ENCODE measurements at places on chromosomes 6 and 20.

DNA sequence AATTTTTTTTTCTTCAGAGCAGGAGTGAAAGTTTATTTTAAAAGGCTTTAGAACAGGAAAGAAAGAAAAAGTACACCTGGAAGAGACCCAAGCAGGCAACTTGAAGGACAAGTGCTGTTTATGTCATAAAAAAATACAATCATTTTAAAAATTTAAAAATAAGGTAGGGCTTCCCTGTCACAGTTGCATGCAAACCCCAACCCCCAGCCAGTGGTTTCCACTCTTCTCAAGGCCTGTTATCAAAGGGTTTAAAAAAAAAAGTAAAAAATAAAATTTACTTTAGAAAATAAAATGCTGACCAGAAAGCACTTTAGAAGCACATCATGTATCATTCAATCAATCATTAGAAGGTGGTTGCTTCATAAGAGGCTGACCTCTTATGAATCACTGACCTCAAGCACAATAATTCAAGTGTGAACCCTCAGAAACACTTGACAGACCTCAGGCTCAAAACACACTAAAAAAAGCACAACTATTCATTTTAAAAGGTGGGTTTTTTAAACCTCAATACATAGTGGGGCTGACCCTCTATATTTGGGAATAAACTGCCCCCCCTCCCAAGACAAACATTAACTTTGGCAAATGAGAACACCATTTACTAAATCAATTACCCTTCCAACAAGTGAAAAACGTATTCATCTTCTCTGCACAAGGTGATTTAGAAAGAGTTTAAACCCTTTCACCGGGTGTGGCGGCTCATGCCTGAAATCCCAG, 15.6 kb downstream of the ILRUN start:
- DNase-seq, result no peak

GRCh38 chr6:29626948-29627754, 5.8 kb downstream of the GABBR1 start:
- DNase-seq, result no peak

DNA sequence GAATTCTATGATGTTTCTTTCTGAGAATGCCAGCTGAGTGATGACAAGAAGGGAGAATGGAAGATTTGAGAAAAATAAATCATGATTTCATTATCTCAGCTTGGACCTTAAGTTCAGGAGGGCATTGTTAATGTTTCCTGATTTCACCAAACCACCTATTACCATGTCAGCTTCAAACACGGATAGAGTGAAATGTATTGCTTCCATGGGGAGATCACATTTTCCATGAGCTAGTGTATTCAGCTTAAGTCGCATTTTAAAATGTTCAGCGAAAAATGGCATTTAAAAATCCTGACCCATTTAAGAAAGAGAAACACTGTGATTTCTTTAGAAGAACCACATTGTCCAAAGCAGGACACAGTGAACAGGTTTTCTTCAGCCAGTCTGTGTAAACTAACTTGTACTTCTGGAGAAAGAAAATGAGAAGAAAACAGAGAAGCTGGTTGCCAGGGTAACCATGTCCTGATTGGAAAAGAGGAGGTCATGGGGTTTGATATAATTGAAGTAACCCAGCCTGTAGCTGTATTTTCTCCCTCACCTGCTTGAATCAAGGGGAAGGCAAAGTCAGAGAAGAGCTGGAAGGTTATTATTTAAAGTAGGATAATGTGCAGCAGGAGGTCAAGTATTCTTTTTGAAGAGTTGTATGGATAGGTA, 684.1 kb upstream of the NRSN1 start:
- no peak for DNase-seq

DNA sequence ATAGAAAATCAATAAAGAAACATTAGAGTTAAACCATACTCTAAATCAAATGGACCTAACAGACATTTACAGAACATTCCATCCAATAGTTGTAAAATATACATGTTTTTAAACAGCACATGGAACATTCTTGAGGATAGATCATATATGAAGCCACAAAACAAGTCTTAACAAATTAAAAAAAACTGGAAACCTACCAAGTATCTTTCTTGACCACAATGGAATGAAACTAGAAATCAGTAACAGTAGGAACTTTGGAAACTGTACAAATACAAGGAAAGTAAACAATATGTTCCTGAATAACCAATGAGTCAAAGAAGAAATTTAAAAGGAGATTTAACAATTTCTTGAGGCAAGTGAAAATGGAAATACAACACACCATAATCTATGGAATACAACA, 91.2 kb upstream of the GLP1R start:
- no peak for DNase-seq

- no peak for DNase-seq
These were observed 16.7 kb downstream of the CST4 start for GRCh38 chr20:23672158-23672557.

DNA sequence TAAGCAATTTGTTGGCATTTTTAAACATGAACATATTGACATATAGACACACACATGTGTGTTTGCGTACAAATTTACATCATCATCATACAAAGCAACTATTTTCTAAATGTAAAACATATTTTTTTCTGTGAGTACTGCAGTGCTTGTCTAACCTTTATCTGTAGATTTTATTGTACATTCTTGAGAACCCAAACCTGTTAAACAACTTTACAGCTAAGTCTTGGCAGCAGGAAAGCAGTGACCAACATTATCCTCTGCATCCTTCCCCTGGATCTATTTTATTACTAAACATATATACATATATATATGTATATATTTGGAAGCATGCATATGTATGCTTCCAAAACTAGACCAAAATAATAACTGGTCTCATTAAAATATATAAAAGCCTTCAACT, 10.4 kb upstream of the PLCB1 start:
- DNase-seq, result no peak

DNA sequence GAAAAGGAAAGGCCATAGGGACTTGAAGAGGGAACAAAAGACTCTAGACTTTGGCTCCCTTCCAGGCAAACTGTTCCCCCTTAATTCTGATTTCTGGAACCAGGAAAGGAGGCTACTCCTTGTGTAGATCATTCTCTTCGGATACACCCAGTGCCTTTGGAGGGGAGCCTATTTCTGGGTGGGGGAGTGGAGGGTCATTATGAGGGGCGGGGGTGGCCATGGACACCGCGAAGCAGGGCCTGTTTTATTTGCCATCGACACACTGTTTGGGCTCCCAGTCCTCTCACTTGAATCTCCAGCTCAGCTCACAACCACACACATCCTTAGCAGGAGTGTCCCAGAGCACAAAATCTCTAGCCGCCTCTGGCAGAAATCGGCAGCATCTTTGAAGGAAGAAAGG, 132.3 kb downstream of the PXDC1 start:
- DNase-seq, result no peak

GRCh38 chr6:169391473-169392071, 137.9 kb upstream of the THBS2 start:
- no peak for DNase-seq

- no peak for DNase-seq
These were observed 98.3 kb upstream of the SASH1 start for GRCh38 chr6:148244217-148244935.

- no peak for DNase-seq
These were observed 1067.9 kb upstream of the MAP3K7 start for GRCh38 chr6:91654793-91655192.

DNA sequence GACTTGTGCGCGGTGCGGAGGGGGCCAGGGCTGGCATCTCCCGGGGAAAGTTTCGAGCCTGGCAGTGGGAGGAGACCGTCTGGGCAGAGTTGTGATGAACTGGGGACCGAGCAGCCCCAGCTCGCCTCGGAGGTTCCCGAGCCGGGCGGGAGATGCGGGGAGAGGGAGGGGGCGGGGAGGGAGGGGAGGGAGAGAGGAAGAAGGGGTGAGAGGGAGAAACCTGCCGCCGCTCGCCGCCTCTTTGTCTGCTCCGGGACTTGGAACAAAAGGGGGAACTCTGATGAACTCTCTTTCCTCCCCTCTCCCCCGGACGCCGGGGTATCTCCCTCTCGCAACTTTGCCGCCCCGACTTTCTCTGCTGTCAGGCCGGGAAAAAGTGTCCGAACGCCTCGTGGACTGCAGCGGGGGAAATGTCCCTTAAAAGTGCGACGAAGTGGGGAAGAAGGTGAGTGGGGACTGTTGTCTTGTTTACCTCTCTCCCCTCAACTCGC, 72.7 kb downstream of the SOX4 start:
- DNase-seq, result no peak

DNA sequence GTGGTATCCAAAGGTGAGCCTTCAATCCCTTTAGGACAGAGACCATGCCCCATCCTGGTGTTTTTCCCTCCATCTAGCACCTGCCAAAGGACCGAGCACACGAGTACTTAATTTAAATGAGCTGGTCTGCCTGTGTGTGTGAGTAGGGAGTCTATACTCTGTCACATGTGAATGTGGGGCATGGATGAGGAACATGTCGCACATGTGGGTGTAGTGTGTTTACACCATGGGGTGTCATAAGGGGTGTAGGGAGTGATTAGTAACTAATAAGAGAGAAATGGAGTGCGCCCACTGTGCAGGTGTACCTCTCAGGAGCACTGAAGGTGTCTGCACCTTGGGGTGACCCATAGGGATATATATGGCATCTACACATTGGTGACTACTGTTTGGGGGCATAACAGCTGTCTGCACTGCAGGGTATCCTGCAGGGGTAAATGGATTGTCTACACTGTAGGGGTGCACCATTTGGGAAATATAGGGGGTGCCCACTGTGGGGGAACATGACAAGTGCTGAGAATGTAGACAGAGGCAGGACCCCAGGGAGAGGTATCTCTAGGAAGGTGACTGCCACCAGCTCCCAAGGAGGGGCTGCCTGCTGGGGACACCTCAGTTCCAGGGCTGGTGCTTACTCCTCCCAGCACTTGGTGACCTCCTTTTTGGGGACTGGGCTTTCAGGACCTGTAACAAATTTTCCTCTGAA, 53.5 kb downstream of the EBF4 start:
- DNase-seq, result no peak
